ENCODE measurements at places on chromosomes 4 and X.

- DNase-seq = peak; percentile 37
Measured at GRCh38 chr4:4677556-4678522, 136.0 kb upstream of the STX18 start.

DNA sequence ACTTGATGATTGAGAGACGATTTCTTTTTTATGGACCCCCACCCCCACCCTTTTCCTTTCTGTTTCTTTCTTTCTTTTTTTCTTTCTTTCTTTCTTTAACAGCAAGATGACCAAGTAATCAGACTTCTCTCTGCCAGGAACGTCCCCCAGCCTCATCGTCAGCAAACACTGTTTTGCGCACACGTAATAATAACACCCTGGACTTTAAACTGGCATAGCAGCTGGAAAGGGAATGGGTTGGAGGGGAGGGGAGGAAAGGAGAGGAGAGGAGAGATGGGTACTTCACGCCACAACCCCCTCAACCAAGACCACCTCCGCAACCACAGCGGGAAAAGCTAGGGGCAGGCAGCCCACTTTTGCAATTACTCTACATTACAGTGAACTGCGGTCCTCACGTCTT, 1.1 kb downstream of the GABRA2 start:
- no peak for DNase-seq

GRCh38 chrX:111086591-111087006, 9.4 kb upstream of the PAK3 start:
- DNase-seq = no peak

DNA sequence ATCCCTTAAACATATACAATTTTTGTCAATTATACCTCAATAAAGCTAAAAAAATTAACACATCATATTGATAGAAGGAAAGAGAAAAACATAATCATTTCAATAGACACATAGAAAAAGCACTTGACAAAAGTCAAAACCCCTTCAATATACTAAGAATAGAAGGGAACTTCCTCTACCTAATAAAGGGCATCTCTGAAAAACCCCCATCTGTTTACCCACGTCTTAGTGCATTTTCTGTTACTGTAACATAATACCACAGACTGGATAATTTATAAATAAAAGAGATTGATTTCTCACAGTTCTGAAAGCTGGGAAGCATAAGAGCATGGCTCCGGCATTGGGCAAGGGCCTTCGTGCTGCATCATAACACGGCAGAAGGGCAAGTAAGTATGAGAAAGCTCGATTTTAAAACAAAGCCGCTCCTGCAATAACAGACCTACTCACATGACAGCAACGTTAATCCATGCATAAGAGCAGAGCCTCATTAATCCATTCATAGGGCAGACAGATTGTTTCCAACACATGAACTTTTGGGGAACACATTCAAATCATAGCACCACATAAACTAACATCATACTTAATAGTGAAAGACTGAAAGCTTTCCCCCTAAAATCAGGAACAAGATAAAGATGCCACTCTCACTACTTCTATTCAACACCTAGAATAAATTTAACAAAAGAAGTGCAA, 15.7 kb downstream of the STEEP1 start:
- no peak for DNase-seq

DNA sequence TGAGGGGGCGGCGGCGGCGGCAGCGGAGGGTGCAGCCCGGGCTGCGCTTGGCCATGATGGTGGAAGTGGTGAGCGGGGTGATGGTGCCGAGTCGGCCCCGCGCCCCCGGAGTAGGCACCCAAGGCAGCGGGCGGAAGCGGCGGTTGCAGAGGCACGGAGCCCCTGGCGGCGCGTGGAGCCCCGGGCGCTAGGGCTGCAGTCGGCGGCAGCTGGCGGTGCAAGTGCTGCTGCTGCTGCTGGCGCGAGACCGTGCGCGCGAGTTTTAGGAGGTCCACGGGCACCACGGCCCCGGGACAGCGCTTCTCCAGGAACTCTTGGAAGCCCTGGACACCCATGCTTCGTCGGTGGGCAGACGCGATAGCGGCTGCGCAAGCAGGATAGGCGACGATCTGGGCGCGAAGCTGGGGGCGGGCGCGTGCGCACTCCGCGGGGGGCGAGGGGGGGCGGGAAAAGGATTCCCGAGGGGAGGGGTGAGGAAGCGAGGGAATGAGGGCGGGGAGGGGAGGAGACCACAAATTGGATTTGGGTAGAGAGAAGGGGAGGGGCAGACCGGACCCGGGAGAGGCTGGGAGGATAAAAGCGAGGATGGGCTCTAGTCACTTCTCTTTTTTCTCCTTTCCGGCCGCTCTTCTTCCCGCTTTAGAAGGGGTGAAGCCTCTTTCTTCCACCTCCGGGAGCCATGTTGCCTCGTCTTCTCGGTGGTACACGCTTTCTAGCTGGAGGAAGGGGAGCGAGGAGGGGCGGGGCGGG, at the start of gene FAM120C:
Gene FAM120C (minus strand): TSS at position 391 of the 750 bp plus-strand sequence. CDS start 56 bp downstream, at position 335.
- peak; percentile 69 for DNase-seq

GRCh38 chr4:134216411-134216810, 14.8 kb upstream of the PABPC4L start:
- no peak for DNase-seq

DNA sequence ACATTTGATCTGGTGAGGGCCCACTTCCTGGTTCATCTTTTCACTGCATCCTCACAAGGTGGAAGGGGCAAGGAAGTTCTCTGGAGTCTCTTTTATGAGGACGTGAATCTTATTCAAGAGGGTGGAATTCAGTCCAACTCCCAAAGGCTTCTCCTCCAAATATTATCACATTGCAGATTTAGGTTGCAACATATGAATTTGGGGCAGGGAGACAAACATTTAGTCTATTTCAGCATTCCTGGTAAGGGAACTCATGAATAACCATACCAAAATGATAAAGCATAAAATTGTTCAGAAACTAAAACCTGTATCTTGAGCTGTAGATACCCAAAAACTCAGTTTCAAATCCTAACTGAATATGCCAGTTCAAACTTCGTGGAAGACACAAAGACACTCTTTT, 246.8 kb downstream of the QDPR start:
- no peak for DNase-seq

- no peak for DNase-seq
Measured at GRCh38 chrX:40006106-40007017, 91.4 kb downstream of the BCOR start.

- DNase-seq = no peak
Measured at GRCh38 chrX:20362268-20363267, 95.9 kb upstream of the RPS6KA3 start.

DNA sequence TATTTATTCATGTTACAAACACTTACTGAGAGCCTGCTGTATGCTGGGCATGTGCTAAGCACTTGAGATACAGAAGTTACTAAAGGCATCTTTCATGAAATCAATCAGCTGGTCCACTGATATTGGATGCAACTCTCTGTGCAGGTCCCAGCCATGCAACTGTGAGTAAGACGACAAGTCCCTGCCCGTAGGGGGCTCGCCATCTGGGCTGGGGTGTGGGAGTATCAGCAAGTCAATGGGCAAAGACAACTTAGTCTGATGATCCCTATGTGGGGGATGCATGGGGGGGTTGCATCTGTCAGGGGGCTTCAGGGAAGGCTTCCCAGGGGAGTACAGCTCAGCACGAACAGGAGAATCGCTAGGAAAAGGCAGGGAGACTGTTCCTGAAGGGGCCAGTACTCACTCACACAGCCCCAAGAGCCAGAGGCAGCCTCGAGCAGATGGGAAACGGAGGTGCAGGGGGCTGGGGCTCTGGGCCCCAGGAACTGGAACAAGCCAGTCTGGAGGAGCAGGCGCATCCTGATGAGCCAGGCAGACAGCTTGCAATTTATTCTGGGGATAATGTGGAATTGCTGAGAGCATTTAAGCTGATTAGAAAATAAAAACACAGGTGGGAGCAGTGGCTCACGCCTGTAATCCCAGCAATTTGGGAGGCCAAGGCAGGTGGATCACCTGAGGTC, 40.2 kb downstream of the CRMP1 start:
- no peak for DNase-seq

DNA sequence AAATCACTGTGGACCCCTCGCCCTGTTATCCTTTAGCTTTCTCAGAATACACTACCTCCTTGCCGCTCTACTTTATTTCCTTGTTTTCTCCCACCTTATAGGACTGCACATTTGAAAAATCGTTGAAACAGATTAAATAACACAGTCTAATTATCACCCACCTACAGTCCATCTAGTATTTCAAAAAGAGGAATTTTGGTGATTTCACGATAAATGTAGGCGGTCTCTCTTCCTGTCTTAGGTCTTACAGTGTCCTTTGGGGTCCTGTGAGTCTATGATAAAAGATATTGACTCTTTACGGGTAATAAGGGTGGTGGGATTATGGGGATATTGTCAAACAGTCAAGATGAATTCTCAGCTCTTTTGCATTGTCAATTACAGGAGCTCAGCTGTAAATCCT, 2.4 kb upstream of the TBL1X start:
- no peak for DNase-seq

DNA sequence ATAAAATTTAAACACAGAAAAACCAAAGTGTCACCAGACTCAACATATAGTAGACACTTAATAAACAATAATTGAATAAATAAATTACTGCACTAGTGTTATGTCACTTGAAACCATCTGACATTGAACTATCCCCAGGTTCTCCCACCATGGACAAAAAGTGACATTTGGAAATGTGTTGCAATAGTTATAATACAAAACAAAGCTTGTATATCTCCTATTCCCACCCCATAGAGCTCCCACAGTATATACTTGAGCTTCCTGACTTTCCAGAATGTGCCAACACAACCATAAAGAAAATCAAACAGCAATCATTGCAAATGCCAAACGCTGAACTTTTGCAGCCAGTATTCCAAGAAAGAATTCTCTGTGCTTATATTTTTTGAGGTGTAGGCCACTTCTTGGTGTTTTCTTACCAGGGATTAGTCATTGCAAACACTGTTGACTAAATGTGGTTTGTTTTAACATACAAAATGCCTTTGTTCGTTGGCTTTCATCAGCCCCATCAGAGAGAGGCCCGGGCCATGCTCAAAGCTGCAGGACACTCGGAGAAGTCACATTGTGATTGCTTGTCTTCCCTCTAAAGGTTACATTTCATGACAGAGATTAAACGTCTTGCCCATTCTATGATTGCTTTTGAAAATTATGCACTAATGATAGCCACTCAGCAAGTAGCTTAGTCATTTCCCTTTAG, 33.8 kb downstream of the PPARGC1A start:
- peak; percentile 33 for DNase-seq
